ENCODE measurements at places on chromosomes 6 and 20.

DNA sequence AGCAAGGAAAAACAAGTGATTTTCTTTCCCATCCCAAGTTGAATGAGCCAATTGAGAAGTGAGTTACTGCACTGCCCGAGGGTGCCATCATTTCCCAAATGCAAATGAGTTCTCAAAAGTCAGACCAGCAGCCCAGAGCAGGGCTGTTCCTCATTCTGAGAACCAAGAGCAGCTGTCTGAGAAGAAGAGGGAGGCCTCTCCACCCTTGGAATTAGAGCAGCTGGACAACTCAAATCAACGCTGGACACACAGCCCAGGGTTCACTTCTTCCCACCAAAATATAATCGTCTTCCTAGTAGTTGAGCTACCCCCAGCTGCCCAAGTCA lies 4.6 kb upstream of the PREX1 start:
- no peak for DNase-seq

- no peak for DNase-seq
These were observed 117.3 kb downstream of the EYA2 start for GRCh38 chr20:47011984-47012383.

GRCh38 chr20:17391127-17391771 lies 139.9 kb downstream of the BFSP1 start:
- DNase-seq, result no peak

GRCh38 chr6:14440215-14440910 lies 322.8 kb downstream of the CD83 start:
- DNase-seq, result no peak

DNA sequence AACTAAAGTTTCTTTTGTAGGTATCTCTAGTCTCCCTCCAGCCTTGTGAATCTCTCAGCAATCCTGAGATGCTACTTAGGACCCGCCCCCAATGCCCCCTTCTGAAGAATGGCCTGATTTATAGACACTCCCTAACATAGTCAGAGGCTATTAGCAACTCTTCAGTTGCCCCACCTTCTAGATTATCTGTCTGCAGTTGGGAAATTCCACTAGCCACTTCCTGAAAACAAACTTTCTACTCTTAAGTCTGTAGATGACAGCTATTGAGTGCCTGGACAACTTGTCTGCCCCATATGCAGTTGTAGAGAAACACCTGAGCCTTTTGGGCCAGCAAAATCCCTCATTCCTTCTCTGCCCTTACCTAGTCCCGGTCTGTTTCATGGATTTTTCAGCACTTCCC lies 188.2 kb upstream of the PREP start:
- DNase-seq, result no peak

DNA sequence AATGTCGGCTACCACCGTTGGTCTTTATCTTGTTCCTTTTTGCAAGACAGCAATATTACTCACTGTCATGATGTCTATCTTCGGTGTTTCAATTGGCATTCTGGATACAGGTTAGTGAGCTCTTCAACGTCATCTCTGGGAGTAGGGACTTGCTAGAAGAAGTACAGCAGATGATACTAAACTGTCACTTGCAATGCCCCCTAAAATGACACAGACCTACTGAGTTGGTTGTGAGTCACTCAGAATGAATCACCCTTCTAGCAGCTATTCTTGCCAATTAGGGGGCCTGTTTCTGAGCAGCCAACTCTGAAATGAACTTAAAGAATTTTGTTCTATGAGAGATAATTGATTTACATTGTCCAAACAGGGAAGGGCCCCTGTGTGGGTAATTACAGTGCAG lies 176.5 kb downstream of the SLC16A10 start:
- no peak for DNase-seq

DNA sequence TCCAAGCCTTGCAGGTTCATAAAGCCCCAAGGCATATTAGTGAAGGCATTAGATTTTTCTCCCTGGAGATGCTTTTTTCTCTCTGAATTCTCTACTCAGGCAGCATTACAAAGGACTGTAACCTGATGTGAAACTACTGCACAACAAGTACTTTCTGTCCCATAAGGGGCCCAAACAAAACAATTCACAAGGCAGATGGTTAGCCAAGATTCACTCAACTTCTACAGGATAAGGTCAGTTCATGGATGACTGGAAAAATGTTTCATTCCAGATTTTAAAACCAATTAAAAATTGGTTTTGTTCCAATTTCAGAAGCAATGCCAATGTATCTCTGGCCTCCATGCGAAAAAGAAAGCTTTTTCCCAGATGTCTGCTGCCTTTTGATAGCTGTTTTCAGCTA lies 181.8 kb downstream of the KHDC1L start:
- DNase-seq, result no peak

DNA sequence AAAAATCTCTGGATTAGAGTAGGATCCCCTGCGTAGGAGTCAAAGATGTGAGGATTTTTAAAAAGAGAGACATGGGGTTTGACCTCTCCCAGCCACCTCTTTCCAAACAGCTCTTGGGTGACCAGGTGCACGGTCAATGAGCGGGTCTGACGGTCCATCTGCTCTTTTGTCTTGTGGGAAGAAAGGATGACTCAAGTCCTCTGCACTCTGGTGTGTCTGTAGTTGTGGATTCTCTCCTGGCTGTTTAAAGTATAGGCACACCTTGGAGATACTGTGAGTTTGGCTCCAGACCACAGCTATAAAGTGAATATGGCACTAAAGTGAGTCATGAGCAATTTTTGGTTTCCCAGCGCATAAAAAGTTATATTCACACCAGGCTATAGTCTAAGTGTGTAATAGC lies 209.8 kb downstream of the BMP7 start:
- DNase-seq, result no peak

DNA sequence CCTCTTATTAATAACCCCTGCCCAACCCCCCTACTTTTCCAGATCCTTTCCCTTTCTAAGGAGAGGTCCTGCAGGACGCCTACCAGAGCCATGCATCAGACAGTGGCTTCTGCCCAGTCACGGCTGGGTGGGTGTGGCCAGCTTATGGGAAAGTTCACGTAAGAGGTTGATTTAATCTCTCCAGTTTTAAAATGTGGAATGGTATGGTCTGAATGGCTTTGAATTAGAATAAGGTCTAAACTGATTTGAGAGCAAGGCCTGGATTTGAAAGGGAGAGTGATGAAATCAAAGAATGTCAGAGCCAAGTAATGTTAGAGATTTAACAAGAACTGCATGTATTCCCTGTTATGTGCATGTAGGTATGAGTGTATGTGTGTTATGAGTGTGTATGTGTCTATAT lies 275.7 kb downstream of the PAX1 start:
- DNase-seq, result no peak

- no peak for DNase-seq
These were observed 49.6 kb upstream of the NT5E start for GRCh38 chr6:85400331-85400730.

DNA sequence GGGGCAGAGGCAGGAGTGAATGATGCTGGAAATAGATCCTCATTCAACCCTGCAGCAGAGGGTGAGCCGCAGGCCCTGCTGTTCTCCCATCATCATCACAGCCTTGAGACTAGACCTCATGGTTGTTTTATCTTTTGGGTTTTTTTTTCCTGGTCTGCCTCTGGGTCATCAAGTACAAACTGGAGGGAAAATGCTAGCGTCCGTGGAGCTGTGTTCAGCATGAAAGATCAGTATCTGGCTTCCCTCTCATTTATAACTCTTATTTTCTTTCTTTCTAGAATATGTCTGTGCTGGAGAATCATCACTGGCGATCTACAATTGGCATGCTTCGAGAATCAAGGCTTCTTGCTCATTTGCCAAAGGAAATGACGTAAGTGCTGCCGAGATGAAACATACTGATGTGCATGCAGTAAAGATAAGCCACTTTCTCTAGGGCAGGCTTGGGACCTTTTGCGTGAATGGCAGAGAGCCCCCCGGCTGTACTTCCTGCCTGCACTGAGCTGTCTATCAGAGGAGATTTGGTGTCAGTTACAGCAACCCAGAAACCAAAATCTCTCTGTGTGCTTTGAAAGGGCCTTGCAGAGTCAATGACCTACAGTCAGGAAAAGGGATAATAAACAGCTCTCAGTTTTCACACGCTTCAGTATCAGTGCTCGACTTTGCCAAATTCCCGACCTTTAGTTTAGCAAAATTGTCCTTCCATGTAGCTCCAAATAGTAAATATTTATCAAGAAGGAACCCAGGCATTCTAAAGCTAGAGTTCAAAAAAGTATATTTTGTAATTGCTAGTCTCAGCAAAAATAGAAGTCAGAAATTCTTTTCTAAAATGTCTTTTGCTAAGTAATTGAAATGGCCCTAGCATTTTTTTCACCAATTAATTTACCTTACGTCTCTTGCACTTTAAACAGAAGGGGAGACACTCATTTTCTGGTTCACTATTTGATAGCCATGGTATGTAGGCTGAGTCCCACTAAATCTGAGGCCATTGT lies 76.3 kb downstream of the MTFR2 start:
- no peak for DNase-seq

DNA sequence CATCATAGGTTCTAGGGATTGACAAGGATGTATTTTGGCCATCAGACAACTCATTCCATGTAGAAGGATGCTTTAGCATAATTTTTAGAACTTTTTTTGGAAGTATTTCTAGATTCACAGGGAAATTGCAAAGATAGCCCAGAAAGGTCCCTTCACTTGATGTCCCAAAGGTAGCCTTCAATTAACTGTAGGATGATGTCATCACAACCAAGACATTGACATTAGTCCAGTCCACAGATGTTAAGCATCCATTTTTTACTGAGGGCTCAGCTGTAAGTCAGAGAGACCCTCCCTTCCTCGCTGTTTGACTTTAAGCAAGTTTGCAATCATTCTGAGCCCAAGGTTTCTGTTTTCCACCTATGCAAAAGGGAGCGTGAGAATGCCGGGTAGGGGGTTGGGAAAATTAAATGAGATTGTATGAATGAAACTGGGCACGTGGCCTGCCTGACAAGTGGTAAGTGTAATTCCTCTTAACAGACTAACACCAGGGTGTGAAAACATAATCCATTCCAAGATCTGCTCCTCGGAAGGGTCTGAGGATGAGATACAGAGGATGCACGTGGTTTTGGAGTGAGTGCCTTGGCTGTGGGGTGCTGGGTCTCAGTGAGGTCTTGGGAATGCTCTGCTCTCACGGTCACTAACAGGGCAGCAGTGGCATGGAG lies 126.8 kb downstream of the CDH4 start:
- DNase-seq, result no peak

DNA sequence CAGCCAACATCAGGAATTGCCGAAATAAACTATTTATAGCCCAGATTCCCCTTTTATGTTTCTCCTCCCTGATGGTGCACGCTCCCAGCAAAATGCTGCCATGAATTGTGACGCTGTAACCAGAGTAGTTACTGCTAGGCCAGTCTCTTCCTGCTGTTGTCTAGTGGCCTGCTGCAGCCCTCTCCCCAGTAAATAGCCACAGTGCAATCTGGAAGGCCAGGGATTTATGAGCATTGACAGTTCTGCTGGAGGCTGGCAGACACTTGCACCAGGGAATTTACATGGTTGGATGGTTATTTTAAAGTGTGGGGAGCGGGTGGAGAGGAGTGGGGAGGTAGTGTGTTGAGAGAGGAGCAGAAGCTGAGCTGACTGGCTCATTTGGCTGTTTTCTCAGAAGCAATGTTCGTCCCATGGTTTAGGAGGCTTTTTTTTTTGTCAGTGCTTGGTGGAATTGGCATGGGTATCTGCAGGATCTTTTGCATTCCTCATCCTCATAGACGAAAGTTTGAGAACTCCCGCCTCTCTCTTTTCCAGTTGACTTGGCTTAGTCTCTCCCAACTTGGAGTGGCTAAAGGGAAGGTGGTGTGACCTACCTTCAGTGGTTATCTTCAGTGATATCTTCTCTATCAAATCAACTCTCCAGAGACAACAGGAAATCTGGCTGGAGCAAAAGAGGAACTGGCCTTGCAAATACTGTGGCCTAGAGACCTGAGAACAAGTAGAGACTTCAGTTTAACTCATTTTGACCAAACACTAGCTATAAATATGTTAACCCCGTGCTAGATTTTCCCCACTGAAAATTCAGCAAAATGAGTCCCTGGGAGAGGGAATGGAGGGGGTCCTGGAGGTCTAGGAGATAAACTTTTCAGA lies 99.3 kb upstream of the VSTM2L start:
- no peak for DNase-seq

DNA sequence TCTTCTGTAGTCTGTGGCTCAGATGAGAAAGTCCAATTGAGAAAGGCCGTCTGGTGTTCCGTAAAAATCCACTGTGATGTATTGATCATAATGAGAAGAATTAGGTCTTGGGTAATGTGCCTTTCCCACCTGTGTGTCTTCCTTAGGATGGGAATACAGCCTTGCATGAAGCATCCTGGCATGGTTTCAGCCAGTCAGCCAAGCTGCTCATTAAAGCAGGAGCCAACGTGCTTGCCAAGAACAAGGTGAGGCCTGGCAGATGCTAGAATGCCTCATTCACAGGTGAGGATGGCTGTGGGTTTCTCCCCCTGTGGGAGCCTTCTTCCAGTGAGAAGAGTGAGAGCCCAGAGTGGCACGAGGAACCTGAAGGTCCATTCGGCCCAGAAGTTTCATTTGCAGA lies 32.7 kb downstream of the LYRM2 start:
- no peak for DNase-seq

DNA sequence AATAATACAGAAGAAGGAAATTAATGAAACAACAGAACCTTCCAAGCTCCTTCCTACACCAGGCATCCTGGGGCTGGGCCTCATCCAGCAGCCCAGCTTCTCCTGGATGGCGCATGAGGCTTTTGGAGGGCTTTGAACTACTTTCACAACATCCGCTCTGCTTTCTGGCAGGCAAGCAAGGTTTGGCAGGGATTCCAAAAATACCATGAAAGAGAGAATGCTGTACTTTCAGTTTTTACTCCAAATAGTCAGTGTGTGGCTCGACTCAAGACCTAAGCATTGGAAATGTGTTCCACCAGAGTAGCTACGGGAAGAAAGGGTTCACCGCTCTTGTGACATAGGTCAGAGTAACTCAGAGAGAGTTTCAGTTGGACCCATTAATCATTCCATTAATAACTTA lies 125.4 kb downstream of the OPRM1 start:
- DNase-seq, result no peak

- no peak for DNase-seq
These were observed 32.8 kb upstream of the SIRPB2 start for GRCh38 chr20:1524004-1524403.

DNA sequence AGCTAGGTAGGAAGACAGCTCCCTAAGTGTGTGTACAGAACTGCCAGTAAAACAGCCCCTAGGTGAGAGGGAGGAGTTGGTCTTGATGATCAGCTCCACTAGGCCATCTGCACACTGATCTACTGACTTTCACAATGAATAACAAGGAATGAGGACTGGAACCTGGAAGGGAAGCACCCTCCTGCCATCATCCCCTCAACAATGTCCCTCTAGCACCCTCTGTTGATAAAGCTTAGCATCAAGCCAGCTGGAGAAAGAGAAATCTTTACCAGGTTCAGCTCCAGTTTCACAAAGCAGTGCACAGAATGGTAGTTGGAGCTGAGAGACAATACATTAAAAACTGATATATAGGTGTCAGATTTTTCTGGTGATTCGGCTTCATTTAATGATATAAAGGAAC lies 57.2 kb upstream of the IRAK1BP1 start:
- DNase-seq, result no peak

DNA sequence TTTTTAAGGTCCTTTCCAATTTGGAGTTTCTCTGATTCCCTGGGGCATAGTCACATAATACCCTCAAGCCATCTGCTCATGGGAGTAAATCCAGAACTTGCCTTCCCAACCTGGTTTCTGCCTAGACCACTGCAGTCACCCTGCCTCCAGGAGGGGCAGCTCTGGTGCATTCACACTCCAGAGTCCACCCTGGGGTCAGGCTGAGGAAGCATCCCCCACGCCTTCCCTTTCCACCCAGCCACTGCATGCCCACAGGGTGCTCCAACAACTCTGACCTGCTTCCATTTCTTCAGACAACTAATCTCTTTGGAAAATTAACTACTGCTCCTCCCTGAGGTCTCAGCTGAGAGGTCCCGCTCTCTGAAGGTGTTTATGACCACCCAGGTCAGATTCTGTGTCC lies 211.4 kb upstream of the RIN2 start:
- DNase-seq, result no peak

Measured in stimulated activated CD8-positive, alpha-beta memory T cell treated with anti-CD3 and anti-CD28 coated beads, Interleukin-15, amount 100 ng/mL, for 24 hours (primary cell).